ENCODE measurements at places on chromosomes 3 and 15.

- DNase-seq, result no peak
Observed at GRCh38 chr3:40613306-40613705, 88.5 kb downstream of the ZNF621 start.

- no peak for DNase-seq
Observed at GRCh38 chr15:73391128-73391872, 22.5 kb upstream of the HCN4 start.

- DNase-seq, result no peak
Observed at GRCh38 chr15:71596672-71597071, 213.7 kb upstream of the NR2E3 start.

DNA sequence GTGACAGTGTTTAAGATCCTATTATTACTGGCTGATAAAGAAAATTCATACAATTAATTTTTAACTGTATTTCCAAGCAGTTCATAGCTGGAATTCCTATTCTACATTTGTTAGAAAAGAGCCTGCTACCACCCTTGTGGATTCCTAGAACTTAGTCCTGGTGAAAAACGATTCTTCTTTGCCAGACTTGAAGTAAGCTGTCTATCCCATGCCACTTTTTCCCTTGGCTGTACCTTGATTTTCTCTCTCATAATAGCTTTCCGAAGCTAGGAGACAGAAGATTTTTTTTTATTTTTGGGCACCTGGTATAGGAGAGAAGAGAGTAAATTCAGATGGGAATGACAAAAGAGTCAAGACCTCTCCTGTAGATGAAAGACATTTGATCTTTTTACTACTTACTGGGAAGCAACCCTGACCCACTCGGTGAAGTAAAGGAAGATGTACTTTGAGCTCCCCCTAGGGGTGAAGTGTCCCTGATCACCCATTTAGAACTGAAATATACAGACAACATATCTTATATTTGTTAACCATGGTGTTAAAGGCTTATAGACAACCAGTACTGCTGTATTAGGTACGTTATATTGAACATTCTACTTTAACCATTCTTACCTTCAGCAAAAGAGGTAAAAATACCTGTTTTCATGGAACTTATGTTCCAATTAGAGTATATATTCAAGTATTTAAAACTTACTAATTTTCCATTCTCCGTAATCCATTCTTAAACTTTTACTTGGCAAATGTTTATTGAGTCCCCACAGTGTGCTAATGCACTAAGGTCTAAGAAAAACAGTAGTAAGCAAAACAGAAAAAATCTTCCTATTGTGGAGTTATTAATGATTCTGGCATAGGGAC is 36.2 kb upstream of the C3orf38 start:
- DNase-seq, result peak; percentile 11

DNA sequence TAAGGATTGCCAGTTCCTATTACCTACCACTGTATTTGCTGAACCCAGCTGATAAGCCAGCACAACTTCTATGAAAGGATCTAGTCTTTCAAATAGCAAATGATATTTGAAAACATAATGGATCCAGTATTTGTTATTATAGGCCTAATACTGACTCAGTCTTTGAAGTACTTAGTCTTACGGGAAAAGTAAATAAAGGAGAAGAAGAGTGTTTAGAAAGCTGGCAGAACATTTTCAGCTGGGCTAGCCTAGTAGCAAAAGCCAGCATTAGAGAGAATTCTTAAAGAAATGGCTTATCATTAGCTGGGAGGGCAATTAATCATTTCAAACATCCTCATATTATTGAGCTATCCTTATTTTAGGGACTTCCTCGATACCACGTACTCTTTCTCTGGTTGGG is 101.4 kb upstream of the GOLIM4 start:
- DNase-seq, result no peak

DNA sequence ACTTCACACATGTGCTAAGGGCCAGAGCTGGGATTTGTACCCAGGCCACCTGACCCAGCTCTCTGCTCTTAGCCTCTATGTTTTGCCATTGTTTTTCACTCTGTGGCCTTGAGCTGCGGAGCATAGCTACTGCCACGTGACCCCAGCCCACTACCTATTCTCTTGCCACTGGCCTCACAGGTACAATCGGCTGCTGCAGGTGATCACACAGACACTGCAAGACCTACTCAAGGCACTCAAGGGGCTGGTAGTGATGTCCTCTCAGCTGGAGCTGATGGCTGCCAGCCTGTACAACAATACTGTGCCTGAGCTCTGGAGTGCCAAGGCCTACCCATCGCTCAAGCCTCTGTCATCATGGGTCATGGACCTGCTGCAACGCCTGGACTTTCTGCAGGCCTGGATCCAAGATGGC is 46.2 kb downstream of the SEMA3G start:
- DNase-seq, result no peak

DNA sequence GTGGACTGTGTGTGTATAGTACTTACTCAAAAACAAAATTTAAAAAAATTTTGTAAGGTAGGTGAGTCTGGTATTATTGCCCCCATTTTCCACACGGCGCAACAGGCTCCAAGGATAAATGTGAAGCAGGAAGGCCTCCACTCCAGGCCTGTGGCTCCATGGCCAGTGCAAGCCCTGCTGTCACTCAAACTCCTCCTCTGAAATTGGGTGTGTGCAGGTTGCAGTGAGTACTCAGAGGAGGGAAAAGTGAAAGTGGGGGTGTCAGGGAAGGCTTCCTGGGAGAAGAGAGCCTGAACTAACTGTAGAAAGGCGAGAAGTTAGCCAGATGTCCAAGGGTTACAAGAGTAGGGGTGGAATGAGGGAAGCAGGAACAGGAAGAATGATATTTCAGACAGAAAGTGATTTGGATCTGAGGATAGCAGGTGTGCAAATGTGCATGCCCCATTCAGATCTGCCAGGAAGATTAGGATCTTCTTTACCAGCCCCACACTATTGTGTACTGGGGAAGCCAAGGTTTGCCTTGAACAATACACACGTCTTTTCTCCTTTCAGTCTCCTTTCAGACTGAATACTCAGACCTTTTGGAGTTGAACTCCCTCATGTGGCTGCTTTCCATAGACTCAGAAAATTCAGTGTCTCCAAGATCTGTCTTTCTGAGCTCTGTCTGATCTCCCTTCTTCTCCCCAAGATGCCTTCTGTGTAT is 48.7 kb upstream of the RYK start:
- no peak for DNase-seq

GRCh38 chr3:178699810-178700209 is 163.6 kb downstream of the KCNMB2 start:
- no peak for DNase-seq

- no peak for DNase-seq
Observed at GRCh38 chr3:71168880-71169411, 414.6 kb downstream of the FOXP1 start.

- DNase-seq, result no peak
Observed at GRCh38 chr3:126033765-126034164, 50.2 kb downstream of the SLC41A3 start.

DNA sequence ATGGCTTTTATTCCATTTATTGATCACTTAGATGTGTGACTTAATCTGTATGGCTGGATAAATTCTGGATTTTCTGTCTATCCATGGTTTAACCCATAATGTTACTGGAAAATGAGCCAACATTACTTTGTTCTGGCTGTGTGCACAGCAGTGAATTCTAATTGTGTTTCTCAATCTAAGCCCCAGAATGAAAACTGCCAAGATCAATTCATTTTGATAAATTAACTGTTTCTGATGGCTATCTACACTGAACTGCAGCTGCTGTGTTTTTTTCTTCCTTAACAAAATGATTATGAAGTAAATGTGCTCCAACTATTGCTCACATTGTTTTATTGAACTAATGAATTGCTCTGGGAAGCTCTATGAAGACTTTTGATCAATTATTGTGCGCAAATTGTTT is 35.7 kb upstream of the CPB1 start:
- no peak for DNase-seq

DNA sequence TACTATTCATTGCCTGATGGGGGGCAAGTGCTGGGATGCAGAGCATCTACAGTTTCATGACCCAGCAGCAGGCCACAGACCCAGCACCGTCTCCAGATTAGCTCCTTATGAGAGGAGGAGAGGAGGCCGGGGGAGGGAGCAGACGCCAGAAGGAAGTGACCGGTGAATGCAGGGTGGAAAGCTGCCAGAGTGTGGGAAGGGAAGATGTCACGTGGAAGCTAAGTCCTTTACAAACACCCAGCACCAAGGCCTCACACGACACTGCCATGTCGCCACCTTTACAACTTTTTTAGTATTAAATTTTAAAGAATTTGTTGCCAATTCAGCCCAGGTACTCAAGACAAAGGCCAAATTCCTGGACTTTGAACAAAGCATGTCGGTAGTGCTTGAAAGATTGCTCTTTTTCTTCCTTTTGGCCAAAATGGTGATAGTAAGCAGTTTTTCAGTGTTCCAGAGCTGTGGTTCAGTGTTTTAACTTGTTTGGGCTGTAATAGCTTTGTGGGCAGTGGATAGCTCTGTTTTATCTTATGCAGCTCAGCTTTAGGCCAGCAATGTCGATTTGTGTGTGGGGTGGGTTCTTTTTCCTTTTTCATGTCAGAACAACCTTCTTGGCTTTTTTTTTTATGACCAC is 58.2 kb downstream of the ZBTB38 start:
- no peak for DNase-seq

DNA sequence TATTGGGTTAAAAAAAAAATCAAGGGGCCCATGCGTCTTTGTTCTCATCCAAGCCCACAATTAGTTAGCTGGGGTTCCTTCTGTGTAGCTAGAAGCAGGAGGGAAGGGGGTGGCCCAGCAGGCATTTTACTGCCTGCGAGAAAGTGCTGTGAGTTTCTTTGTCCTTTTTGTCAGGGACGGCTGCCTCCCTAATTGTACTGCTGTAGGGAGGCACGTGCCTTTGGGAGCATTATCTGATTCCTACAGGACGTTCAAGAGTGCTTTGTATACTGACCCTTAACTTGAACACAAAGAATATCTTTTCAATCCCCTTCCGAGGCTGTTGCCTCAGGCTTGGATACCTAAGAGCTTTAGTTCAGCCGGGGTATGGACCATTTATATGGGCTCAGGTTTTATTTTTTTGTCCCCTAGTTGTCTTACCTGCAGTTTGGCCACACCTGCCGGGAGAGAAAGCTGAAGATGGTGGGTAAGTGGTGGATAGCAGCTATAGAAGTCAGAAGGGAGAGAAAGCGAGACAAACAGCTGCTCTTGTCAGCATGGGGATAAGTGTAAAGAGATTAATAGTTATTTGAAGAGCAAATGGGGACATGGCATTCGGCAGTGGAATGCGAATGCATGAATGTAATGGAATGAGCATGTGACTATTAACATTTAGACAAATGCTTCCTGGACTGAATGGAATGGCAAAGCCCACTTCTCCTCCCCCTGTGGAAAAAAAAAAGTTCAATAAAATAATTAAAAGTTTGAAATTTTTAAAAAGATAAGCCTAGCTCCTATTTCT is 175.2 kb downstream of the TP63 start:
- DNase-seq, result no peak

- DNase-seq, result no peak
Observed at GRCh38 chr3:3772920-3773319, 26.3 kb upstream of the LRRN1 start.

- no peak for DNase-seq
Observed at GRCh38 chr15:64110950-64111678, 15.3 kb downstream of the SNX1 start.

DNA sequence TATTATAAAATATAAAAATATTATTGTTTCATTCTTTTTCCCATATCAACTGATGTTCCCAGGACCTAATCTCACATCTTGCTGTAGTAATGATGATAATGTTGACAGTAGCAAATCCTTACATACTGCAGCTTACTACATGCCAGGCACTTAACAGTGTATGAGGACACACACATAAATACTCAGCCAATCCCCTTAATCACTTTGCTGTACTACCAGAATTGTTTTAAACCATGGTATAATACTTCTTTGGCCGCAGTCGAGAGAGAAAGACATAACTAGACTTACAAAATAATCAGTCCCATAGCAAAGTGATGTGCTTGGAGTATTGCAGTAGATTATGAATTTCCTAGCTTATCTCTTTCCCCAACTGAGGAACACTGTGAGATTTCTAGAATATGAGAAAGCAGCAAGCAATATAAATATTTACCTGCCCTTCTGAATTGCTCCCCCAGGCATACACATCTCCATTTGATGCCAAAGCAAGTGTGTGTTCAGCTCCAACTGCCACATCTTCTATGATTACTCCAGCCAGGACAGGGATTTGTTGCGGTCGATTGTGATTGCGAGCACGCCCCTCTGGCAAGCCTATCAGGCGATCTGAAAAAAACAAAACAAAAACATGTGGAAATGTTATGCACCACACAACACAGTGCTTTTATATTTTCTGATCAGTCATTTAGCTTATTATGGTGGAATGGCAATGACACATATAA is 33.0 kb downstream of the FBXL22 start:
- DNase-seq, result no peak

- no peak for DNase-seq
Observed at GRCh38 chr3:107206945-107207344, 170.3 kb upstream of the CCDC54 start.

DNA sequence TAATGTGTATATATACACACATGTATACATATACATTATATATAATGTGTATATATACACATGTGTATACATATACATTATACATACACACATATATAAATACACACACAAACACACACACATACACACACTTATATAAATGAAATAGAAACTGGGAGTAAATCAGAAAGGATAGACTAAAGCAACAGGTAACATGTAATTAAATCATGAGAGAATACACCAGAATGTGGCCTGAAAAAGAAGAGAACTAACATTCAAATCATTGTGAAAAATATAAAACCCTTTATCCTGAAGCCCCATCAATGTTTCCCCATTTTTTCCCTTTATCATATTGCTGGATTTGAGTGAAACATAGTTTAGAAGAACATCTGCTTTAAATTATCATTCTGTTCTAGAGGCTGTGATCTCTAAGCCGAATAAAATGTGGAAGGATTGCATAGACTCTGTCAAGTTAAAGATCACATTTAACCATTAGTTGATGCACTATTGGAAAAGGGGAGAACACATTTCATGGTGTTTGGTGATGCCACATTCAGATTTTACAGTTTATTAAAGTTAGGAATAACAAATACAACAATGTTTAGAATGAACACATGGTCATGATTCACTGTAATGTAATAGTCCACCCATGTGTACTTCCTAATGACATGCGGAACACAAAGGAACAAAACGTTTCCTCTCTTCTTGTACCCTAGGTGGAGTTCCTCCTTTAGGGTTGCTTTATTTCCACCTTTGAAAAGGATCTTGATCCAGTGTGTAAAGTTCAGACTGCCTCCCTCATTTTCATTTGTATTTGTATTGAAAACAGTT is 12.5 kb upstream of the THRB start:
- DNase-seq, result no peak

- no peak for DNase-seq
Observed at GRCh38 chr3:30612437-30613132, 6.2 kb downstream of the TGFBR2 start.

DNA sequence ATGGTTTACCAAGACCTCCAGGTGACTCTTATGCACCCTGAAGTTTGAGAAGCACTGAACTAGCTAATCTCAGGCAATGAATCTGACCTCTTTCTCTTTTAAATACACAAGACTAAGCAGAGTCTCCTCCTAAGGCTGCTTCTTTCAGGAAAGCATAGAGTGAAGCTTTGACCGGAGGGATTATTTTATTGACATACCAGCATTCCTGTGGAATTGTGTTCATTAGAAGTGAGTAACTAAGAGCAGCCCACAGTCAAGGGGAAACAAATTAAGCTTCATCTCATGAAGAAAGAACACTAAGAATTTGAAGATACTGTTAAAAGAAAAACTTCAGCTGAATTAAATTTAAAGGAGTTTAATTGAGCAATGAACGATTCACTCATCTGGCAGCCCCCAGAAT is 963.5 kb downstream of the NTRK3 start:
- no peak for DNase-seq

Measured in activated CD8-positive, alpha-beta memory T cell treated with anti-CD3 and anti-CD28 coated beads for 1 hour (primary cell).